ENCODE measurements at places on chromosomes 12 and 14. TPM values are rescaled to one million over a fixed set of nuclear protein-coding genes. Genes with fewer than 3 reads are reported as not detected.

PTPRQ gene
- total RNA-seq: 0.09 TPM

C1S gene
- total RNA-seq: 88.2 TPM

SLC7A7 gene
- total RNA-seq: 5.5 TPM

FRS2 gene
- total RNA-seq: 13.1 TPM

PLEKHD1 gene
- total RNA-seq: not detected

ZNF385A gene
- total RNA-seq: 8.2 TPM

HELB gene
- 1.9 TPM for total RNA-seq

MDM1 gene
- total RNA-seq: 9.5 TPM

SLC35F4 gene
- total RNA-seq: 0.31 TPM

TCL1A gene
- total RNA-seq: not detected

KCNH3 gene
- 0.55 TPM for total RNA-seq

LRRK2 gene
- total RNA-seq: 11.2 TPM

KRT6B gene
- total RNA-seq: 0.08 TPM

IL22 gene
- not detected for total RNA-seq

B3GNT4 gene
- total RNA-seq: 0.06 TPM

OTX2 gene
- not detected for total RNA-seq

CLEC9A gene
- 0.18 TPM for total RNA-seq

RHOJ gene
- 5.4 TPM for total RNA-seq

Data from pancreas (tissue), 10 donors.